ENCODE measurements at places on chromosomes 1 and 21.

GRCh38 chr1:3674100-3675094, 22.1 kb downstream of the TP73 start:
- no peak for DNase-seq

DNA sequence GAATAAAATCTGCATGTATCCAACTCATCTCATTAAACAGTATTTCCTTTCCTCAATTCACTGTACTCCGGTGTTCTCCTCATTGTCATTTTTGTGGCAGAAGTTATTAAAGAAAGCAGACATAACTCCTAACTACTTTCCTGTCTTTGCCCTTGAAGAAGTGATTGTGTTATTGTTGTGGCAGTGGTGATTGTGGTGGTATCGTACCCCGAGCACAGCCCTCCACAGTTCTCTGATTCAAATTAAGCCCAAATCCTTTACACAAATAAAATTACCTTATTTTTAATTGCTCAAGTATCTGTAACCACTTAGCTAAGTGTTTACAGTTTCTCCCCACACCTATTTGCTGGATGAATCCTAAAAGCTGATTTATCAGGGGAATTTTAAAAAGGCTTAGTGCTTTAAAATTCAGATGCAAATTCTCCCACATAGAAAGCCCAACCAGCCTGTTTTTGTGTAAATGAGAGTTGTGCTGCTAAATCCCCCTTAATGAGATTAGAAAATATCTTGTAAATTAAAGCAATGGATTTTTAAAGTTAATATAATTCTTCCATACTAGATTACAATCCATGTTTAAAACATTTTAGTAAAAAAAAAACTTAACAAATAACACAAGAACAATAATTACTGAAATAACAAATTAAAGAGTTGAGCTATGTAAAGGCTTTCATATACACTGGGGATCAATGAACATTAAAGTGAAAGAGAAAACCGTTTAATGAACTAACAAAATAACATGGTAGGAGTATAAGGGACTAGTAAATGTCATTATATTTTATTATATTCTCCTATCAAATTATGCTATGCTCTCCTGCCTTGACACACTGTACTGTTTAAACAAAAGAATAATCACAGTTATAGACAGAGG, 259.0 kb downstream of the NEGR1 start:
- no peak for DNase-seq

- no peak for DNase-seq
Measured at GRCh38 chr1:67691712-67692111, 6.7 kb downstream of the GADD45A start.

DNA sequence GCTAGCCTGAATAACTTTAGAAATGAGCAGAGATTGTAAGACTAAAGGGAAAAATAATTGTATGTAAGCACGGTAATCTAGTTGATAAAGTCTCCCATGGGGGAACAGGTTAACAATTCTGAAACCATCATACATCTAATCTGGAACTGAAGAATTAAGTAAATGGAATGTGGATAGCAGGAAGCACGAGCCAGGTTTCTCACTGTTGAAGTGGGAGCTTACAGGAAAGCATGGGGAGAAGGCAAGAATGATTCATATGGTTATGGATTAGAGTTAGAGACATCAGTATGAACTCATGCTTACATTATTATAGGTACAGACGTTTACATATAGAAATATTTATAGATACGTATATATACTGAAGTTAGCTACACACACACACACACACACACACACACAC, 83.0 kb downstream of the LEPR start:
- DNase-seq, result no peak

DNA sequence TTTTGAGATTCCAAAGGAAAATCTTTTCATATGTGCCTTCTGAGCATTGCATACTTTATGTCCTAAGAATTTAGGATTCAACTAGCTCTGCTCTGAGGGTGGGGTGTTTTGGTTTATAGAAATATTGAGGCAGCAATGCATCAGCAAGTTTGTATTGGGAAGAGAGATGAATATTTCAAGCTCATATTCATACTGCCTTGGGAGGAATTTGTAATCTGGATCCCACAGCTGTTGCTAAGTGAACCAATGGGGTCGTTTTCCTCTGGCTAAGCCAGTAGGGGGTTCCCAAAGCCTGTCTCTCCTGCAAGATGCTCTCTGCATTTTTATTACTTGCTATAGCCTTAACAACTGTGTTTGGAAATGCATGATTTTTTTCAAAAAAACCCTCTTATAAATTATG, 130.6 kb downstream of the SNX7 start:
- no peak for DNase-seq

- DNase-seq, result no peak
Measured at GRCh38 chr1:211527888-211528287, 35.9 kb upstream of the RD3 start.
